Activated CD8-positive, alpha-beta memory T cell treated with anti-CD3 and anti-CD28 coated beads, Interleukin-2, amount 50 U/mL, for 4 hours (primary cell): ENCODE measurements at places on chromosomes 4 and X.
A peak's percentile ranks its signal among the peaks of the same experiment; 100 is the strongest.

DNA sequence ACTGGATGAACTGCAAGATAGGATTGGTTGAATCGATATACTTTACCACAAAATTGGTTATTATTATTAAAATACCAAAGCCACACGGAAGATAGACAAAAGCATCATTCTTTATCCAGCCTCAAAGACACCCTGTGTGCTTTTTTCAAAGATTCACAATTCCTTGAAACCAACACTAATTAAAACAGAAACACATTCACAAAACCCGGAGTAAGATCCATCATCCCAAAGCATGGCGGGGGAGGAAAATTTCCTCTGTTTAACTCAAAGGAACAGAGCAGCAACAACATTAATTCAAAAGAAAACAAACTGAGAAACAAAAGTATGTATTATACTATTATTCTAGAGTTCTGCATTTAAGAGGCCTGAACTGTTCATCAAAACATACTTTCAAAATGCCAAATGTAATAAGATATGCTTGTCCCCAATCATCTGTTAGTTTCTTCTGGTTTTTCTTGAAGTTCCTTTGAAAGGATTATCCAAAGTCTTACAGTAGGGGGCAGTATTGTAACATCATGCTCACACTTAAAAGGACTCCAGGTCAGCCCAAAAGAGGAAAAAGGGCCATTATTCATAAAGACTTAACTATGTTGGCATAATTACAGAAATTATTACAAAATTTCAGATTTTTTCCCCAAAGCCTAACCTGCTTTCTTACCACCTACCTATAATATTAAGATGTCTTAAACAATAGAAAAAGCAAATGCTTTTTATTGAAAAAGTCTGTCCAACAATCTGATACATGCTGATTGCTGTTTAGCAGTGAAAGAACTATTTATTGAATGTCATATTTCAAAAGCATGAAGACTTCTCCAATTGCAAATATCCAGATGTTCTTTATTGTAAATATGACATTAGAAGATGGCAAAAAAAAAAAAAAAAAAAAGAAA, 168.7 kb downstream of the SCFD2 start:
- no peak for DNase-seq

DNA sequence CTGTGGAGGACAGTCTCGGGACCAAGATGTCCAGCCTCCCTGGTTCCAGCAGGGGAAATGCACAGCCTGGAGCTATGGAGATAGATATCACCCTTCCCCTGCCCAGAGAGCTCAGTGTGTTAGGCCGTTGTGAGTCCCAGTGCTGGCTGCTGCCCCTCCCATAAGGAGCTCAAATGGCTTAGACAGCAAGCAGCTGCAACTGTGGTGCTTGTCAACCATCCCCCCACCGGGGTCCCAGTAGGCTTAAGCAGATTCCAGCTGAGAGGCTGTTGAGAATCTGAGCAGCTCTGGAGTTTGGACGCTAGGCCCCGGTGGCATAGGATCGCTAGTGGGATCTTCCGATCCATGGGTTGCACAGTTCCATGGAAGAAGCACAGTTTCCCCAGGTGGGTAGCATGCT, 181.8 kb upstream of the POF1B start:
- DNase-seq: no peak

DNA sequence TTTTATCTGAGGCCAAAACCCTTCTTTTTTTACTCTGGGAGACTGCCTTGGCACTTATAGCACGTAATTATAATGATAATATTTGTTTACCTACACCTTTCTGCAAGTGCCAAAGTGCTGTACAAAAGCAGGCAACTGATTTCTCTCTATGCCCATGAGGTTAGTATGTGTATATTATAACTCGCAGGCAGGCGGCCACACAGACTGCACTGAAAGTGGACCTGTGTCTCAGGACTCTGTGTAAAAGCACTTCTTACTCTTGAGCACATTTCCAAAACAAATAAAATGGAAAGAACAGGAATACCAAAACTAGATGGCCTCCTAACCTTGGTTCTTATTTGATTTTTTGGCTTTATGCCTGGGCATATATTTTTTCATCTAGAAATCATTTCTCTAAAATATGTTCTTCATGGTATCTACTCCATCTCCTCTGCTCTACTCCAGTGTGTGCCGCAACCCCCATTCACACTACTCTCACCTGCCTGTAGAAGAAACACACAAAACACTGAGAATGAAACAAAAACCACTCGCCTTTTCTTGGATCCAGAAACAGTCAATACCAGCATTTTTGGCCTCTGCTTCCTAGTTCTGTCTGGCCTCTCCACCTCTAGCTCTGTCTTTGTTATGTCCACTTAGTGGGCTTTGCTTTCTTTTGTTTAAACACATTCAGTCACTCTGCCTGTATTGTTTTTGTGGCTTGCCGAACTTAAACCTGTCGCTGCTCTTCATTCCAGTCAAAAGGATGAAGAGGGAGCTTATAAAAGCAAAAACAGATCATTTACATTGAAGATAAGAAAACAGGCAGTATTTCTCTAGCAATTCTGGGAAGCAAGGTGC, 934.5 kb upstream of the TENM3 start:
- no peak for DNase-seq

GRCh38 chr4:77248805-77249204, 91.8 kb downstream of the CCNG2 start:
- no peak for DNase-seq

DNA sequence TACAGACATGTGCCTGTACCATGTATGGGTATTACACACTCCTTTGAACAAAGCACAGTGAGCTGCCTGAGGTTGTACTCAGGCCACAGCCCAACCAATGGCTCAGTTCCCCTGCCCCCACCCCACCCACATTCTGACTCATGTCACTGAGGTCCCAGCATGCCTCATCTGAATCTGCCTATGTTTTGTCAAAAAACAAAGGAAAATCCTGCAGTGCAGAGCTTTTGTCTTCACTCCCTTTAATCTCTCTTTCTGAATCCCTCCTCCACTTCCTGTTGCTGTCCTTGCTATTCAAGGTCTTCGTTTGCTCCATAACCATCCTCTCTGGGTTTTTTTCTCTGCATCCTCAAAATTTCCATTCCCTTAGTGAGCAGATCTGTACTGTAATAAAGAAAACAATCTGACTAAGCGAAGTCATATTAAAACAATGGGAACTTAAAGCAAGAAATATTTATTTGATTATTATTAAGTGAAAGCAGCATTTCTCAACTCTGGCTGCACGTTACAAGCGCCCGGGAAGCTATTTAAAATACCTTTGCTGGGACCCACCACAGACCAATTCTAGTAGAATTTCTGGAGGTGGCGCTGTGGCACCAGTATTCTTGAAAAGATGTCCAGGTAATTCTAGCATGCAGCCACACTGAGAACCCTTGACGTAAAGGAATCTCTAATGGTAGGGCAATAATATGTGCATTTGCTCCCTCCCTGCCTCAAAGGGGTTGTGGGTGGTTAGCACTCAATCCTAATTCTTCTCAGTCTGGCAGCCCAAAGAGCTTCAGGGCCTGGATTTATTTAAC, 8.7 kb downstream of the GUCY2F start:
- DNase-seq: peak; percentile 18

DNA sequence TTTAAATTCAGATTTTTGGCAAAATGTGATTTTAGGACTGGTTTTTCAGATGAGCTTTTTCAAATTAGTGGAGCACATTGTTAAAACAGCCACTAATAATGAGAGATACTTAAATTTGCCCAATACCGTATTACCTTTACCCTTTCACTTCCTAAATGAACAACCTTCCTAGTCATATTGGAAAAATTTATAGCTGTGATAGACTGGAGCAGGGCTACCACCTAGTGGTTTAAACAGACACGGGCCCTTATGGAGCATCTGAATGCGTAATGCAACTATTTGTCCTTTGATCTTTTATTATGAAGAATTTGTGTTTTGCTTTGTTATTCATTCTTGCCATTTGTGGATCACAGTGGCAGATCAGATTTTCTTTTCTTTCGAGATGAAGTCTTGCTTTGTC, 72.7 kb downstream of the KDM6A start:
- DNase-seq: no peak

- no peak for DNase-seq
Observed at GRCh38 chr4:41857226-41857641, 78.0 kb upstream of the TMEM33 start.

GRCh38 chr4:10629394-10629793, 55.2 kb downstream of the CLNK start:
- DNase-seq: no peak

DNA sequence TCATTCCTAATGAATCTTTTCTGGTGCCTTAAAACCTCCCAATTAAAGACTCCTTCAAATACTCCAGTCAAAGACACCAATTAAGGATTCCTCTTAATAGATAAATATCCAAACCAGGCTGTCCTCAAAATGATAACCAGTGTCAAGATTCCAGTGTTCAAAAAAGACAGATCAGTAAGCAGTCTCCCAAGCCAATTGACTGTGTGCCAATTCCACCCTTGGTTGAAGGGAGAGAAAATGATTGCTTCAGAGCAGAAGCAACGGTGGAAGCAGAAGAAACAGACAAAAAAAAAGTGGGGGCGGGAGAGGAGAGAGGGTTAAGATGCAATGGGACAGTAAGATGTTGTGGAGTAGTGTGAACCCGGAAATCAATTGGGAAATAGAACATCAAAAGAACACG, 216.0 kb upstream of the FTHL17 start:
- no peak for DNase-seq

DNA sequence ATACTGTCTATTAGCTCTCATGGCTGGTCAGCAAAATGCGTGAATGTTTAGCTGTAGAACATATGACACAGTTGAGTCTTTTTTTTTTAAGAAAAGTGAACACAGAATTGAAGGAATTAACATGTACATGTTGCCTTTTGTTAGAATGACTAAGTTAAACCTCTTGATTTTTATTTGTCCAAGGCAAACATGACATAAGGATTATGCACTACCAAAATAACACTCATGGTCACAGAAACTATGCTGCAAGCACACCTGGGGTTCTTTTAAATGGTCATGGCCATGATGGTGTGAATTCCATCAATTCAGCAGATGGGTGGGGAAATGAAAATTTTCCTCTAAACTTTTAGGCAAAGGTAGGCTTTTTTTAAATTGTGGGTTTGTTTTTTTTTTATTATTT, 80.1 kb upstream of the CXCL13 start:
- DNase-seq: no peak

DNA sequence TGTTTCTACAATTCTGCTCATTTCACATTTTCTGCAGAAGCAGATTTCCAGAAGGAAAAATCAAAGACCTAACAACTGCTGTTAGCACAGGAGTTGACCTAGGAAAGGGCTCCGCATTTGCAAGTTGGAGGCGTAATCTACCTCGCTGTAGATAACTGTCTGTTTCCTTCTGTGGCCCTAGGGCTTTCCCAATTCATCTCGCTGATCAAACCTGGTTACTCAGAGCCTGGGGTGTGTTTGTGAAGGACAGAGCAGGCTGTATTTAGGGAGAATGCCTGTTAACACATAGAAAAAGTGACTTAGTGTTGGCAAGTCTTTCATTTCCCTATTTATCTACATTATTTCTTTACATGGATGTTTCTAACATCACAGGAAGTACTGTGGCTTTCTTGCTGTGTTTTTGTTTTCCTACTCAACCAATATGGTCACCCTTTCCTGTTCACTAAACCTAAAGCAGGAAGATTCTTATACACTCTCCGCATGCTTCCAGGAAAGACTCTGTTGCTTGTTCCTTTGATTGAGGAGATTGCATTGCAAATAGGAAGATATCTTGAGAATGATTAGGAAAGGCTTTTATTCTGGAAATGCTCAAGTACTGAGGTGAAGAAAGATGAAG, 40.5 kb downstream of the AGA start:
- no peak for DNase-seq

- no peak for DNase-seq
Observed at GRCh38 chr4:117825600-117825999, 208.7 kb upstream of the NDST3 start.

GRCh38 chrX:17669891-17670290, 67.4 kb upstream of the SCML1 start:
- DNase-seq: no peak

DNA sequence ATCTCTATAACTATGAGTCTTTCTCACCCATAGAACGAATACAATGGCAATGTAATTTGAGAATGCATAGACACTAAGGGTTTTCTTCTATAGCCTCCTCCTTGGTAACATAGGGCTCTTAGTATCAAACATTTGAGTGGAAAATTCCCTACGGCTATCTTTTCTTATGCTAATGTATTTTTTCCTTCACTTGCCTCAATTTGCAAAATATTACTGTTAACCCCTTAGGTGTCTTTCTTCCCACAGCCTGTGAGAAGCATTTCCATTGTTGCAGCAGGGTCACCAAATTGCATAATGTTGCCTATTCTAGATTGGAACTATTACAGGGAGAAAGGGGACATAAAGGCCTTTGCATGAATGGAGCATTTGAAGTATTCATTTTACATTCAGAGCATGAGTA, 140.5 kb upstream of the RAPGEF2 start:
- DNase-seq: no peak

- DNase-seq: no peak
Observed at GRCh38 chr4:88533937-88534750, 10.6 kb upstream of the PYURF start.

GRCh38 chr4:8260656-8261111, 8.9 kb upstream of the HTRA3 start:
- DNase-seq: no peak

DNA sequence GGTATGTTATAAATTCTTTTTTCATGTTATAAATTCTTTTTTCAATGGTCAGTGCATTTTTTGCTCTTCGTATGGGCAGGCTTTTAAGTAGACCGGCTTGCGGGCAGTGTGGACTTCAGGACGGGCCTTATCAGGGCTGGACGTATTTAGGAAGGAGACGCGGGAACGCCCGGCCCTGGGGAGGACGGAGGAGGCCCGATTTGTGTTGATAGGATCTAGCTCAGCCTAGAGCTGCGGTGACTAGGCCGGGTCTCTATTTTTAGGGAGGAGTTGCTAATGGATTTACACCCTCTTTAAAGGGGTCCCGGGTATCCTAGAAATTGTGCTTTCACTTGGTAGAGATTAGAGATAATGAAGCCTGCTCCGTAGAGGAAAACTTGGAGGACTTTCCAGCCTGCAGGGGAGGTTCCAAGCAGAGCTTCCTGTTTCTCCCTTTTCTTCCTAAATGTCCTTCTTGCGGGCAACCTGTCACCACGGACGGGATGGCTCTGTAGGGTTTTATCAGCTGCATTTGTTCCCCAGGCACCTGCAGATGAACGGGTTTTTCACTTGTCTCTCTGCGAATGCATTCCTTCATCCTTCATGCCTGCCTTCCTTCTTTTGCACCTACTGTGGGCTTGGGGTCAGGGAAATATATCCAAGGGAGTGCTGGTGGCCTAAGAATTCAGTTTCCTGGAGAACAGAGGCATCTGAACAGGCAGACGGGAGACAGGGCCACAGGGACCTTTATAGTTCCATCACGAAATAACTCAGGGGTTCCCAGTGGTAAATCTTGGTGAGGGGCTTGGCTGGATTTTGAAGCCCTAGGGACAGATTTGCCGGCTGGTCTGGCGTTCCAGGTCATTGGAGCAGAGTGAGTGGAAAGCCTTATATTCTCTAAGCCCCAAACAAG, 1.4 kb downstream of the CD99 start:
- no peak for DNase-seq

- no peak for DNase-seq
Observed at GRCh38 chr4:1843852-1844251, 12.1 kb downstream of the LETM1 start.

- no peak for DNase-seq
Observed at GRCh38 chr4:143514901-143515300, 1.4 kb downstream of the SMARCA5 start.
